ENCODE measurements at places on chromosomes 16 and 17. TPM values are rescaled to one million over a fixed set of nuclear protein-coding genes. Genes with fewer than 3 reads are reported as not detected.

The ABCA8 gene
- total RNA-seq: 0.21 TPM

The KRT20 gene
- not detected for total RNA-seq

The TNP2 gene
- total RNA-seq: not detected

The CDT1 gene
- total RNA-seq: 2.1 TPM

The USP43 gene
- total RNA-seq: 17.6 TPM

The ALOXE3 gene
- total RNA-seq: 1.4 TPM

The CCL3 gene
- total RNA-seq: not detected

The TERB1 gene
- 0.21 TPM for total RNA-seq

The ERBB2 gene
- 36.6 TPM for total RNA-seq

The NPIPB6 gene
- not detected for total RNA-seq

The WFIKKN2 gene
- not detected for total RNA-seq

The RTN4RL1 gene
- 0.43 TPM for total RNA-seq

The NXPH3 gene
- under 0.01 TPM for total RNA-seq

The IFT20 gene
- 42.4 TPM for total RNA-seq

The ZPBP2 gene
- not detected for total RNA-seq
